Activated T-cell treated with anti-CD3 and anti-CD28 coated beads, Interleukin-2, amount 50 U/mL, for 72 hours (primary cell): ENCODE measurements at places on chromosomes 12 and 14. TPM values are rescaled to one million over a fixed set of nuclear protein-coding genes. Genes with fewer than 3 reads are reported as not detected.

GRCh38 chr14:96536807-96537206 is 34.6 kb downstream of the PAPOLA start:
- no peak for DNase-seq

DNA sequence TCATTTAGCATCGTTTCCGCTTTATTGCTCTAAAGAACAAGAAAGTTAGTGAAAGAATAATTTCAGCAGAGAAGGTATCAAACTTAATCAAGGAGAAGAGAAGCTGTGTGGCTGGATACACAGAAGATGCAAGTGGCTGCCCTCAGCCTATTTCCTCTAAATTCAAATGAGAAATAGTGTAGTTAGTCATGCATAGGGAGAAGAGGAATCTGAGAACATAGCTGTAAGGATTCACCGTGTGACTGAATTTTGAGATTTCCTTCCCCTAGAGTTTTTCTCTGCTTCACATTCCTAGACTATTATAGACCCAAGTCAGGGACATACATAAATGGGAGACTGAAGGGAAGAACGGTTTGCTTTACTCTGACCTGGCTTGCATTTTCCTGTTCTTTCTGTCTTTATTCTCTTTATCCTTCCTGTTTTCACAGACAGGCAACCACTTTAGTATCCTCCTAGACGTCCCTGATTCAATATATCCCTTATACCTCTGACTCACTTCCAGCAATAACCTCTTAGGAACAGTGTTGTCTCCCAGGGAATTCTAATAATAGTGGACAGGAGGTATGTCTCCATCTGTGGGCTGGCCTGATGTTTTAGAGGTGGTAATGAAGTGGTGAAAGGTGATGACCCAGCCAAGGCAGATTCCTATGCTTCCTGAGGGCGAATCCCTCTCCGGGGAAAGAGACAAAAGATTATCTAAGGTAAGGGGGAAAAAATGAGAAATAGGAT is 7.0 kb downstream of the RNASE10 start:
- DNase-seq = no peak

- no peak for DNase-seq
Observed at GRCh38 chr14:91385224-91385623, 32.4 kb downstream of the CCDC88C start.

- no peak for DNase-seq
Observed at GRCh38 chr14:54683882-54684794, 117.2 kb downstream of the SAMD4A start.

- DNase-seq = peak; percentile 64
Observed at GRCh38 chr12:40010899-40011774, 94.7 kb downstream of the SLC2A13 start.

DNA sequence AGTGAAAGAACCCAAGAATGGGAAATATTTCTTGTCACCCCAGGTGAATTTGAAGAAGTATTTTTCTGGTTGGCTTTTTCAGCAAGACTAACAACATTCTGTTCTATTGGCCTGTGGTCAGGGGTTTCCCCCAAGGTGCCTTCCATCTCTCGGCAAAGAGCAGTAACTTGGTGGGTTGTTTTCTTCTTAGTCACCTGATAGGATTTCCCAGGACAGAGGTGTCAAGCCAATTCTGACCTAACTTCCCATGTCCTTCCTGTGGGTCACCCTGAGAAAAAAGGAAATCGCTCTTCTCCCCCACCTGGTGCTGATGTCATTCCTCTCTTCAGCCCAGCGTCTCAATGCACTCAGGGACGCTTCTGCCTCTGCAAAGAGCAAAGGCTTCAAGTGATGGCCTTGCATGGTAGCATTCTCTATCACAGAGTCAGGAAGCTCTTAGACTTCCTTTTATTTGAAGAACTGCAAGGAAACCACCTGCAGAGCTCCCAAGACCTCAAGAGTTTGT is 16.1 kb upstream of the IFNG start:
- DNase-seq = peak; percentile 71

- DNase-seq = no peak
Observed at GRCh38 chr14:103538291-103539055, 9.5 kb downstream of the TRMT61A start.

- no peak for DNase-seq
Observed at GRCh38 chr12:75816897-75817296, 214.7 kb downstream of the PHLDA1 start.

DNA sequence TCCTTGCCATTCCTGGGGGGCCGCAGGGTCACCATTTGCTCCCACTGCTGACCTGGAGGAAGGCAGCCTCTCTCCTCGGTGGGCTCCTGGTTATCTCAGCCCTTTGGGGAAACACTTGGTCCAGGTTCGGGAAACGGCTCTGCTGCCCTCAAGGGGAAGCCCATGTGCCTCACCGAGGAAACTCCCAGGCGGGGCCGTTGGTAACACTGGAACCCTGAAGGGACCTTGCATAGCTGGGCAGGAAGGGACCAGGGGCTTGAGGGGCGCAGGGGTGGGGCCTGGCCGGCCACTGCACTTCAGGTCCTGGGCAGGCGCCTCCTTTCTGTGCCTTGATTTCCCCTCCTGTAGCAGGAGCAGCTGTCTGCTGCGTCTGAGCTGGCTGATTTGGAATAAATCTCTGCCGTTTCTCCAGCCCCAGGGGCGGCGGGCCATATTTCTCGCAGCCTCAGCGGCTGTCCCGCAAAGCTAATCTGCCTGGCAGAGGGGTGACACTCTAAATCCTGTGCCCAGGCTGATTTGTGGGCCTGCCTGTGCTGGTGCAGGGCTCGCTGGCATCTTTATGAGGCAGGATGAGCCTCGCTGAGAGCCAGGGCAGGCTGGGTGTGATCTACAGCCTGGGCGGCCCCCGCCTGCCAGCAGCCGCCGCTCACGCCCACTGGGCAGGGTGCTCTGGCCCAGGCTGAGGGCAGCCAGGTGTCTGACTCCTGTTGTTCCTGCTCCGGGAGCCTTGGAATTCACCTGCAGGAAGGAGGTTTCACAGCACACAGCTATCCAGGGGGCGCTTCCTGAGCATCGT is 49.7 kb downstream of the KIF26A start:
- DNase-seq = no peak

DNA sequence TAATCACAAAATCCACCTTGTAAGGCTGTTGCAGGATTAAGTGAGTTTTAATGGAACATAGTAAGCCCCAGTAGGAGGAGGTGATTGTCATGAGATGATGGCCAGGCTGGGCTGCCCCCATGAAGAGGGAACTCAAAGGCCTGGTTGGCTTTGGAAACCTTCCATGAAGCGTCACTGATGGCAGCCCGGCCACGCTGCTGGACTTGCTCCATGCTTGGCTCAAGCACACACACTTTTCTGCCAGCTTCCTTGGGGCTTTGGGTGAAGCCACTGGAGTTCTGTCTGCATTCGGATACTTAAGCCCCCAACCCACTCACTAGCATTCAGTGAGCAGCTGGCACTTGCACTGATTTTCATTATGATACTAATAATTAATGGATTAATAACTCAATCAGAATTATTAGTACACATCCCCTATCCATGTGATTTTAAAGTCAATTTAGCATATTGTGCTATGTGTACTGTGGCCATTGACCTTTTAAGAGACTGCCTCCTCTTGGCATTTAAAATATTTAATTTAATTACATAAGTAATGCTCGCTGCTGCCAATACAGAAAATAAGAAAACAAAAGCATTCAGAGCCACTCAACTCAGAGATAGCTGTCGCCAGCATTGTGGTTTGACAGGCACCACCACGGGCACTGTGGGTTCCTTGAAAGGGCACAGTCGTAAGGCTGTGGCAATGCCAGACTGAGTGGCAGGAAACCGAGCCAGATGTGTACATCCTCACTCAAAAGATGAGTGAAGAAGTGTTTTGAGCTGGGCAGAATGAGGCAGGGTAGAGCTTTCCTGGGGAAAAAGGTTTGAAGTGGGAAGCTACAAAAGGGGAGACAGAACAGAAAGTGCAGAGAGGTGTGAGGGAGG is 15.9 kb downstream of the KRT85 start:
- DNase-seq = peak; percentile 44

GRCh38 chr14:102221026-102221425 is 81.3 kb downstream of the WDR20 start:
- DNase-seq = peak; percentile 12

DNA sequence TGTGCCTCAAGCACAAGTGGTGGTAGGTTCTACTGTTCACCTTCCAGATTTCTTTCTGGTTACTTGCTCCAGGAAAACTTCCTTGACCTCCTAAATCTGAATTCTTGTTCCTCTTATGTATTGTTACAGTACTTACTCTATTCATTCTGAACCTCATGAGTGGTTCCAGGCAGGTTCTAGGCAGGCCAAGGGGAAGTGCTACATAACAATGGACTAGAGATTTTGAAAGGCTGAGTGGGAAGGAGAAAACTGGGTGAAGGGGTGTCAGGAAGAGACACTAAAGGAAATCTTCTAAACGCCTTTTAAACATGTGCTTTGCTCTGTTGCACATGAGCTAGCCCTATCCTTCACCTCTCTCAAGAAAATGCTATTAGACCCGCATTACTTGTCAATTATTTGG is 1.6 kb downstream of the YARS2 start:
- no peak for DNase-seq

GRCh38 chr12:82554529-82554928 is 132.2 kb upstream of the TMTC2 start:
- DNase-seq = no peak

The TEX52 gene
- total RNA-seq = 0.48 TPM

The FAM186B gene
- 0.82 TPM for total RNA-seq

The GUCY2C gene
- total RNA-seq = not detected

The BBS10 gene
- 3.8 TPM for total RNA-seq

The USP44 gene
- 8.4 TPM for total RNA-seq

The ZNF140 gene
- total RNA-seq = 24.6 TPM

The DBX2 gene
- not detected for total RNA-seq

The CAPZA3 gene
- total RNA-seq = not detected

The VWF gene
- 0.02 TPM for total RNA-seq
